ENCODE measurements at places on chromosomes 3 and 15.
A peak's percentile ranks its signal among the peaks of the same experiment; 100 is the strongest.

- DNase-seq, result no peak
Observed at GRCh38 chr3:27623085-27623753, 98.9 kb downstream of the EOMES start.

- DNase-seq, result peak; percentile 89
Observed at GRCh38 chr15:78212546-78213424, 21.6 kb downstream of the ACSBG1 start.

DNA sequence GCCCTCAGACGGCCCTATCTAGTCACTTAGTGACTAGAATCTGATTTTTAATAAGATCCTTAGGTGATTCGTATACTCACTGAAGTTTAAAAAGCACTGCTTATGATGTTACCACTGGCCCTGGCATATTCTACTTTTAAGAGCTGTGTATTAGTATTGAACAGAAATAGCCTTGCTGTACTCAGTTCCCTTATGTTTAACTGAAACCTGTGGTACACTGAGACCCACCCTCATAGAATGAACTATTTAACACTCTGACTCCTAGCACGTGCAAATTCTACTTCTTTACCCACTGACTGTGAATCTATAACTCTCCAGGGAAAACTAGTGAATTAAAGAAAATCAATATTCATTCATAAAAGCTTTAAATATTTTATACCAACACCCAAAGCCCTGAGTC is 108.9 kb downstream of the CCNL1 start:
- no peak for DNase-seq

DNA sequence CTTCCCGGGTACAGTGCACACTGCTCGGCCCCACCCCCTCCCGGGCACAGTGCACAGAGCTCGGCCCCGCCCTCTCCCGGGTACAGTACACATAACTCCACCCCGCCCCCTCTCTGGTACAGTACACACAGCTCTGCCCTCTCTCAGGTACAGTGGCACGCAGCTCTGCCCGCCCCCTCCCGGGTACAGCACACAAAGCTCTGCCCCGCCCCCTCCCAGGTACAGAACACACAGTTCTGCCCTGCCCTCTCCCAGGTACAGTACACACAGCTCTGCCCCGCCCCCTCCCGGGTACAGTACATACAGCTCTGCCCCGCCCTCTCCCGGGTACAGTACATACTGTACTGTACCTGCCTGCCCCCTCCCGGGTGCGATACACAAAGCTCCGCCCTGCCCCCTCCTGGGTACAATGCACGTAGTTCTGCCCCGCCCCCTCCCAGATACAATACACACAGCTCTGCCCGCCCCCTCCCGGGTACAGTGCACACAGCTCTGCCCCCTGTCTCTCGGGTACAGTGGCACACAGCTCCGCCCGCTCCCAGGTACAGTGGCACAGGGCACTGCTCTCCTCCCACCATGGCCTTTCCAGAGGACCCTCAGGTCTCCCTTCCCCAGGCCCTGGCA is 16.4 kb upstream of the PRR20G start:
- DNase-seq, result peak; percentile 94

DNA sequence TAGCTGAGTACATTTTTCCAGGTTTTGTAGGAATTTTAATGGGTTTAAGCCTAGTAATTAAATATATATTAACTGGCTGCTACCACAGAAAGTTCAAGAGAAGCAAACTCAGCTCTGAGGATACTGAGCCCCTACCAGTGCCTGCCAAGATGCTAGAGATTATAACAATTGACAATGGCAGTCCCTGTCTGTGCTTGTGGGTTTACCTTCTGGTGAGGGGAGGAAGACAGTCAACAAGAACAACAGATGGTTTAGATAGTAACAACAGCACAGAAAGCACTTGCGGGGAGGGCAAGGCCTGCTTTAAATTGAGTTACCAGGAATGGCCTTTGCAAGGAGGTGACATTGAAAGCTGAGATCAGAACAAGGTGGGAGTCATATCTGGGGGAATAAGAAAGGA is 56.6 kb upstream of the ARHGEF3 start:
- no peak for DNase-seq
